GM12865 (cell line): ENCODE measurements at places on chromosomes 1 and 21.

- no peak for DNase-seq
Measured at GRCh38 chr1:91651661-91652071, 151.0 kb downstream of the CDC7 start.

GRCh38 chr1:156144742-156145141 lies 8.6 kb upstream of the SEMA4A start:
- no peak for DNase-seq

GRCh38 chr21:44865561-44866280 lies 7.8 kb downstream of the PTTG1IP start:
- peak; percentile 26 for DNase-seq

GRCh38 chr1:112418099-112418892 lies 22.3 kb downstream of the CTTNBP2NL start:
- no peak for DNase-seq

DNA sequence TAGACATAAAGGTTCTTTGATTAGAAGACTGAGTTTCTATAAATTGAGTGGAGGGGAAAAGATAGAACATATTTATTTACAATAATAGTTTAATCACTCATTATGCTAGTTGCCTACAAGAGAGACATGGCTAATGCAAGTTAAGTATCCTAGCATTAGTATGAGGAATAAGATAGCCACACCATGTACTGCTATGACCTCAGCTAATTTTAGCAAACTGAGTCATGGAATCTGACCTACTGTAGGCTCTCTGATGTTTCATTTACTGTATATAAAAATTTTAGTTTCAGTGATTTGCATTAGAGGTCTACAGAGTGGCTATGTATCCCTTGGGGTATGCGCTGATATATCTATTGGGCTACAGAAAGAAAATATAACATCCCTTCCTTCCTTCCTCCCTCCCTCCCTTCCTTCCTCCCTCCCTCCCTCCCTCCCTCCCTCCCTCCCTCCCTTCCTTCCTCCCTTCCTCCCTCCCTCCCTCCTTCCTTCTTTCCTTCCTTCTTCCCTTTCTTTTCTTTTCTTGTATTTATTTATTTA lies 5.8 kb downstream of the AGL start:
- DNase-seq: no peak

DNA sequence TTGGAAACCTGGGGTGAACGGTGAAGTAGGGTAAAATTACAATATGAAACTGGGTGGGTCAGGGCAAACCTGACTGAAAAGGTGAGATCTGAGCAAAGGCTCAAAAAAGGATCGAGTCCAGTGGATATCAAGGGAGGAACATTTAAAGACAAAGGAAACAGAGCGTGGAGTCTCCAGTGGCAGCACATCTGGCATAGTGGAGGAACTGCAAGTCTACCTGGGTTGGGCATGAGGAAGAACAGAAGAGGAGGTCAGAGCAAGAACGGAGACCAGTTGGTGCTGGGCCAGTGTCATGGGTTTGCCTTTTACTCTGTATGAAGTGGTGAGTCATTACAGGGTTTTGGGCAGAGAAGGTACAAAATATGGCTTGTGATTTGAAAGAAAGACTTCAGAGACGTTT lies 163.7 kb downstream of the NTPCR start:
- DNase-seq: no peak

DNA sequence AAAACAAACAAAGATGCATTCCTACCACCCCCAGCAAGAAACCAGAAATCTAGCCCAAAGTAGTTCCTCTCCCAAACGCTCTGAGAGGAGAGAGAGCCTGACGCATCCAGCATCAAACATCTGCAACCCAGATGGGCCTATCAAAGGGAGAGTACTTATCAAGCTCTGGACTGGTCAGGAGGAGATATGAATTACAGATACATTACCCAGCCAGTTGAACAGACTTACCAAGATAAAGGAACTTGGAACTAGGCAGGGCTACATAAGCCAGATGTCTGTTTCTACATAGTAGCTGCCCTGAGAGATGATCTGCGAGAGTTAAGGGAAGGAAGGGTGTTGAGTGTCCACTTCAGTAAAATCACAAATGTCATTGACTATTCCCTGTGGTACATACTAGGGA lies 138.4 kb downstream of the PAPPA2 start:
- DNase-seq: no peak

DNA sequence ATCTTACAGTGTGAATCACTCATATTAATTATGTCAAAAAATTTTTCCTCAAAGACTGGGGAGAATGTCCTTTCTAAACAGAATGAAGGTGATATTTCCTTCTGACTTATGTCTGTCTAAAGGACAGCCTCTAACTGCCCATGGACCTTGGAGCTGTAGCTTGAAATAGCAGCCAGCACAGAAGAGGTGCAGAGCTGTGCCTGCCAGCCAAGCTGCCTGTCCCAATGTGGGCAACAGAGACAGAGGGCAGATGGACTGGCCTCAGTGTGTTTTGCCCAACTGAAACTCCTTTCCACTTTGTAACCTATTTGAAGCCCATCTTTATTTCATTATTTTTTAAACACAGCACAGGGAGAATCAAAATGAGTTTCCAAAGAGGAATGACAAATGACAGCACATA lies 97.6 kb upstream of the DYNLT5 start:
- DNase-seq: no peak

DNA sequence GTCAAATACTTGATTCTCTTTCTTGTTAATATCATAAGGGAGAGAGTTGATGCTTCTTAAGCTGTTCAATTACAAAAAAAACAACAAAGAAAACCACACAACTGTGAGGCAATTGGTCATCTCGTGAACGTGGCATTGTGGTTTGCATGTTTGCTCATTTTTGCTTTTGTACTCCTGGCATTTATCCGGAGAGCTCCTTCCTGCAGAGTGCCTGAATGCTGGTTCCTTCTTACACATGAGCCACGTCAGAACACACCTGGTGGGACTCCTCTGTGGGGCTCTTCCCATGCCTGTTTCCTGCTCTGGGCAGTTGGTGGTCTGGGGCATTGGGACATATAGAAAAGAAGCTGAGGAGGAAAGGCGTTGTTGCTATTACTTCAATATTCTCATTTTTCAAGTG lies 25.7 kb downstream of the KCNK1 start:
- peak; percentile 76 for DNase-seq

DNA sequence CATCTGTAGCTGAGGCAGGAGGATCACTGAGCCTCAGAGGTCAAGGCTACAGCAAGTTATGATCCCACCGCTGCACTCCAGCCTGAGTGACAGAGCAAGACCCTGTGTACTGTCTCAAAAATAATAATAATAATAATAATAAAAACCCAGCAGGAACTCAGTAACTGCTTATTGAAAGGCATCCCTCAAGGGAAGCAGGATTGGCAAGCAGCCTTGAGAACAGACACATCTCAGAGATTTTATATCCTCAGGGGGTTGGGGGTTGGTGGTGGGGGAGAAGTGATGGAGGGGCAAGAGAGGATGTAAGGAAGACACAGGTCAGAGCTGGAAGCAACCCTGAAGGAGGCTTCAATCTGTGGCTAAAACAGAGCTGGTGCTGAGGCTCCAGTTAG lies 29.6 kb downstream of the GNB1 start:
- DNase-seq: no peak

GRCh38 chr1:154720328-154721297 lies 112.6 kb upstream of the ADAR start:
- DNase-seq: no peak

GRCh38 chr1:17118706-17119075 lies 560 bp downstream of the PADI2 start:
- no peak for DNase-seq

DNA sequence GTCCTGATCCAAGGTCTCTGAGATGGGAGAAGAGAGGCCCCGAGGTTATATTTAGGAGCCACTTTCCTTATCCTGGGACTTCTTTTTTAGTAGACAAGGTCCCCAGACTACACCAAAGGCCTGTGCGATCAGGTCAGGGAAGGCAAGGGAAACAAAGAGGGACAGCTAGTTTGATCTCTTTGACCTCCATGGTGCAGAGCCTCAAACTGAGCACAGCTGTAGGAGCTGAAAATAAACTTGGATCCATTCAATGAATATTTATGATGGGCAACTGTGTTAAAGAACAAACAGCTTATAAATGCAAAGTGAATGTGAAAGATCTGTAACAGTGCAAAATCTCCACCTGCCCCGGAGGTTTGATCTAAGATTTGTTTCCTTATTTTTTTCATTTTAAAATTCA lies 256.6 kb downstream of the DYRK1A start:
- no peak for DNase-seq

- DNase-seq: no peak
Measured at GRCh38 chr1:157197906-157198435, 59.8 kb upstream of the ETV3 start.

DNA sequence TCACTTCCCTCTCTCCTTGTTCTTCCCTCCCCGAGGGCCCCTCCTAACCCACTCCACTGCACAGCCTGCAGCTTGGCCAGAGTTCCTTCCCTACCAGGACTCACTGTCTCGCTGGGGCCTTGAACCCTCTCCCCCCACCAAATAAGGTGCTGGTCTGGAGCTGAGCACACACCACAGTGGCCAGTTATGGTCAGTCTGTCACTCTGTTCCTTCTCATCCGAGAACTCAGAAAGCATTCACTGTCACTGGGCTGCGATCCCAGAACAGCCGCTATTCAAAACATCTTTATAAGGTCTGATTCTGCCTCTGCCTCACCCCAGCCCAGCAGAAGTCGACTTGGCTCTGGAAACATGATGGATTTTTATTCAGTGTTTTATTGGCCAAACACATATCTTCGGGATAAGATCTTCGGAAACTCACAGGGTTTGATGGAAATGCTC lies 19.8 kb upstream of the LBR start:
- no peak for DNase-seq

- no peak for DNase-seq
Measured at GRCh38 chr1:155253208-155253607, 2.1 kb downstream of the ENTREP3 start.

GRCh38 chr1:157198619-157199420 lies 60.6 kb upstream of the ETV3 start:
- no peak for DNase-seq

DNA sequence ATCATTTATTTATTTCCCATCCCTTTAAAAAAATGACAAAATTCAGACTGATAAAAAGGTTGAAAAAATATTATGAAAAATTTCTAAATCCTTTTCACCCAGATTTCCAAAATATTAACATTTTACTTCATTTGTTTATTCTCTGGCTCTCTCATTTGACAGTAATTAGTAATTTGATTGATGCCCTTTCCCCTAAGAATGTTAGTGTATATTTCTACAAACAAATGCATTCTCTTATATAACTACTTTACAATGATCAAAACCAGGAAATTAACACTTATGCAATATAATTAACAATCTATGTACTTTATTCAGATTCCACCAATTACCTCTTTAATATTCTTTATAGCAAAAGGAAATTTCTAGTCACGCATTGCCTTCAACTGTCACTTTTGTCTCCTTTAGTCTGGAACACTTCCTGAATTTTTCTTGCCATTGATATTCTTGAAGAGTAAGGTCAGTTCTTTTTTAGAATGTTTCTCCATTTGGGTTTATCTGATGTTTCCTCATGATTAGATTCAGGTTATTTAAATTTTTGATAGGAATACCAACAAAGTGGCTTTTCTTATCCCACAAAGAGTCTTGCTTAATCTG lies 3.9 kb downstream of the CD53 start:
- DNase-seq: no peak

DNA sequence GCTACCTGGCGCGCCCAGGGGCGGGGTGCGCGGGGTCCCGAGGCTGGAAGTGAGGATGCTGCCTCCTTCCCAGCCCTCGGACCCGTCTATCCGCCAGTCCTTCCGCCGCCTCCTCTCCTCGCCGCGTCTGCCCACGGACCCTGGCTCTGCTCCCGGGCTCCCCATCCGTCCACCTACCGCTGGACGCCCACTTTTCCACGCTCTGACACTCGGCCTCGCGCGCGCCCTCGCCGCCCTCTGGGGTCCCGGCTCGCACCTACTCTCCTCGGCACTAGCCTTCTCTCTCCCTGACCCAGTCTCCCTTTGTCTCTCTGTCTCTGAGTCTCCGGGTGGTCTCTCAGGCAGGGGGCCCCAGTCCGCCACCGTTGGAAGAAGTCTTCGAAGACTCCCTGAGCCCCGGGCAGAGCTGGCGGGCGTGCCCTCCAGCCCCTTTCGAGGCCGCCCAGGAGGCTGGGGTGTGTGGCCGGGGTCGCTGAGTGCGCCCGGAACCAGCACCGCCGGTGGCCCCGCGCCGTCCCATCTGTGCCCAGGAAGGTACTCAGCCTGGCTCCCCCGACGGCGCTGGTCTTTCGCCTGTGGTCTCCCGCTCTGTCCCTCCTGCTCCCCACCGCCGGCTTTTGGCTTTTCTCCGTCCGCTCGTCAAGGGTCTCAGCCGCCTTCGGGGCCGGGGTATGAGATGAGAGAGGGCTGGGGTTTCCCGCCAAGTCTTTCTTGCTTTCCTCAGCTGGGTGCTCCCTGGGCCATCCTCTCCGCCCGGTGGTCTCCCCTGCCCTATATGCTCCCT lies 610 bp downstream of the DRAXIN start:
- DNase-seq: no peak

- no peak for DNase-seq
Measured at GRCh38 chr1:161492827-161493226, 12.4 kb upstream of the FCGR2A start.

GRCh38 chr21:23936224-23936623 lies 1671.1 kb downstream of the MRPL39 start:
- DNase-seq: peak; percentile 12

GRCh38 chr1:77900687-77901293 lies 12.4 kb downstream of the NEXN start:
- peak; percentile 66 for DNase-seq

DNA sequence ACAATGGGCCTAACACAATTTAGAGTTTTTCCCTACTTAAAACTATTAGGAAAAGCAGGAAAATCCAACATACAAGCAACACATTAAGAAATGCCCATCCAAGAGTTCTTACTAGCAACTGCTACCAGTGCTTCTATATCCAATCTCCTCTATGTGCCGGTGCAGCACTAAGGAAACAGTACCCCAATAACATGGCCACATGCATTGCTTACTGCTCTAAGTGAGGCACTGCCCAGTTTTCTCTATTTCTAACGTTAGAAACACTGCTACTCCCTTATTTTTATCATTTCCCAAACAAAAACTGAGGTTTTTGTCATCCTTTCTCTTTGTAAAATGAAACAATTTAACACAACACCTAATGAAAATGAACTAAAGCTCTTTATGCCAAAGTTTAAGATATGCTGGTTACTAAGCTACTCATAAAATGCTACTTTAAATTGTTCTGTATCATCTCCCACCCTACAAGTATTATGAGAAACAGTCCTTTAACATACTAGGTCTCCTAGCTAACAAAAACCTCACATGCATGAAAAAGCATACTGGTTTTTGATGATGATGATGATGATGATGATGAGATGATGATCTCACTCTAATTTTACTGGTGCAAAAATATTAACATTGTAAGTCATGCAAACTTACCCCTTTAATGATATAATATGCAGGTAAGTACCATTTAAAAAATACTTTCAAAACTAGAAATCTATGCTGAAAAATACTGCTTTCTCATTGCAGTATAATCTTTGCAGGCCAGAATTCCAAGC lies 90.7 kb upstream of the TTC39A start:
- no peak for DNase-seq

GRCh38 chr1:62057641-62058290 lies 136.9 kb upstream of the L1TD1 start:
- no peak for DNase-seq
